ENCODE measurements at places on chromosomes 4 and X.

- no peak for DNase-seq
These were observed 499.1 kb upstream of the SLIT2 start for GRCh38 chr4:19752599-19752998.

DNA sequence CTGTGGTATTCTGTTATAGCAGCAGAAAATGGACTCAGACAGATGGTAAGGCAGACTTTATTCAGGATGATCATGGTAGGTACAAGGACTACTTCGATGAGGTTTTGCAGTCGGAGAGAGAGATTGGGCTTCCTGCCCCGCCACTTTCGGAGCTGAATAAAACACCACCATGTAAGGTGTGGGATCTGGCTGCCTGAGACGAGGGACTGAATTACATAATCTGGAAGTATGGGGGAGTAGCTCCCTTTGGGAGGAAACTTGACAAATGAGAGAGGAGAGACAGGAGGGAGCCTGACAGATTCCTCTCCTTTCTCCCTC lies 255.5 kb upstream of the GATB start:
- DNase-seq = no peak

DNA sequence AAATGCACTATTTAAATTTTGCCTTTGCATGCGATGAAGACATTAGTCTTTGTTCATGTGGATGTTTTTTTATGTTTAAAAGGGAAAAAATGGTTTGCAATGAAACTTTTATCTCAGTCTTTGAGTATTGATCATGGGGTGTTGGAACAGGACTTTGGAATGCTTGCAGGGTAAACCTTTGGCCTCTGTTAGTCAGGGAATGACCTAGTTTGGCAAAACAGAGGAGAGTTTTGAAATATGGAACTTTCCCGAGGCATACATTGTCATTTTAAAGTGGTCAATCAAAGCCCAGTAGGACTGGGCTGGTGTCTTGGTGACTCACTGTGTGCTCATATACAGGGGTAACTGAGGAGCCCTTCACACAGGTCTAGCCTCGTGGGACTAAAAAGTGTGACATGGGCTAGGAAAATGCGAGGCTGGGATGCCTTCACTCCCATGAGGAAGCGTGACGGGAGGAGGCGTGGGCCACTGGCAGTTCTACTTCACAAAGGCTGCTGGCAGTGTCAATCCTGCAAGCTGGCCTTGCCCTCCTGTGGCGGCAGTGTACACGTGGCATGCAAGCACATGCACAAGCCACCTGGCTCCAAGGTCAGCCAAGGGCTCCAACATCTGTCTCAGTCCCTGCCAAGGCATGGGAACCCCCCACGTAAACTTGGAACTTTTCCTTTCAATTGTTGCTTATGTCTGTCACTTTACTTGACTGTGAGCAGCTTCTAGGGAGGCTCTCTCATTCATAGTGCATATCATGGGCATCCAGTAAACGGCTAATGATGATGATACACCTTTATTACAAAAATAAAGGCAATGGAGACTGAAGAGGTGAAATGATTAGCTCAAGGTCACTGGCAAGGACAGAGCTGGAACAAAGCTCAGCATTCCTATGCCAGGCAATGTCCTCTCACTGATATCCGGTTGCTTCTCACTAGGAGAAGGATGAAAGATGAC lies 5.2 kb upstream of the F11 start:
- no peak for DNase-seq

DNA sequence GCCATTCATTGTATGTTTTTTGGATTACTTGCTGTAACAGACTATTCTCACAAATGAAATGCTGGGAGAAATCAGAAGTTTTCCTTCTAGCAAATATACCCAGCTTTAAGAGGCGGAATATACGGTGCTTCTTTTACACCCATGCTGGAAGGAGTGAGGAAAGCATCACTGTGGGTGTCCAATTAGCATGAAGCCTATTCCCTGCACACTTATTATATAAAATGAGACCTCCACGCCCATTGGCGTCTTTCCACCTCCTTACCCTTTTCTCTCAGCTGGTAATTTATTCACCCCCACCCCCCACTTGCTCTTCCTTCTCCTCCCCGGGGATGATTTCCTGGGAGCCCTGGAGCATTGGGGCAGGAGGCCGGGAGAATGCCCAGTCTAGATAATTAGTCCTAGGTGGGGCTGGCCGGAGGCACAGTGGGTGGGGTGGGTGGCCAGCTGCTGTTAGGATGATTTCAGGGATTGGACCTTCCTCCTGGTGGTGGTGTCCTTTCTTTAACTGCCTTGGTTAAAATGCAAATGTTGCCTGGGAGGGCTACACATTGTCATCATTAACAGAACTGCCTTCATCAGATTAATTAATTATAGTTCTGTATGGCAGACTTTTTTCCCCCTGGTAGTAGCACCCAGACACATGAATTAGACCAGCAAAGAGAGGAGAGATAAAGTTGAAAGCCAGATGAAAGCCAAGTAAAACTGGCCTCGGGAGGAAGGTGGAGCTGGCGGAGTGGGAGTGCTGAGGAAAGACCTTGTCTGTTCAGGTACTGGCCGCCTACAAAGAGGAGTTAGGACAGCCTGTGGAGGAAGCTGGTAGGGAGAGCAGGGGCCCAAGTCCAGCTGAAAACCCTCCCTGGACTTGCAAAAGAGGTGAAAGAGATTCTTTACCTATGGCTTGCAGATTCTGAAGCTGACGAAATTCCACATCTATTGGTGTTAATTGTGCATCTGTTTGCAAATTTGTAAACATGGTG lies 11.4 kb downstream of the SHROOM2 start:
- DNase-seq = no peak

GRCh38 chr4:87746001-87746400 lies 53.4 kb upstream of the IBSP start:
- DNase-seq = no peak

DNA sequence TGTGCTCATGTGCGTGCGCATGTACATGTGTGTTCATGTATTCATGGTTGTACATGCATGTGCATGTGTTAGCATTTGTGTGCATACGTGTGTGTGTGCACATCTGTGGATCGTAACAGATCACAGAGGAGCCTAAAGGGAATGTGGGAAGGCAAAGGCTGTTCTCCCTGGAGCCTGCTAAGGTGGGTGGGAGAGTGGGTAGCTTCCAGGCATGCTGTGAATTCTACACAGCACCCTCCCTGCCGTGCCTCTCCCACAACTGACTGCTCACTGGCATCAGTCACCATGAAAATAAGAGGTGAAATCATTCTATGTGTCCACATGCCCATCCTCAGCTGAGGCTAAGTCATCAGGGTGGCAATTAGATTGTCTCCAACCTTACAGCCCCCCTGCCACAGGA lies 600.9 kb downstream of the MID1IP1 start:
- DNase-seq = no peak

- DNase-seq = no peak
These were observed 181.0 kb upstream of the KCNIP4 start for GRCh38 chr4:22129454-22130029.

DNA sequence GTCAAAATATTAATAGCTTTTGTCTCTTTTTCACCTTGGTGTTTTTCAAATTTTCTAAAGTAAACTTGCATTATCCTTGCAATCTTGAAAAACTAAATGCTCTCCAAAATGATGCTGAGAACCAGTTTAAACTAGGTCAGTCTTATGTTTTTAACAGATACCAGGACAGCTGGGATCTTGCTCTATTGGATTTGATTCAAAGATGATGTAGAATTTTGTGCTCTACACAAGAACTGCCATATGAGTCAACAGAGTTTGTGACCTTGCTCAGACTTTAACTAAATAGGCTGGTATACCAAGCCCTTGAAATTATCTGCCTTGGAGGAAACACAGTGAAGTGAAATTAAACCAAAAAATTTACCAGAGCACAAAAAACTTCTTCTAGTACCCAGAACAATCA lies 991.1 kb downstream of the STPG2 start:
- no peak for DNase-seq

GRCh38 chrX:66638591-66639500 lies at the start of gene EDA2R:
TSS of gene EDA2R (minus strand) at chrX:66639078. CDS start at chrX:66616020, 23,058 bp downstream.
- no peak for DNase-seq

- DNase-seq = no peak
These were observed 5.0 kb downstream of the ARFIP1 start for GRCh38 chr4:152784490-152785350.

DNA sequence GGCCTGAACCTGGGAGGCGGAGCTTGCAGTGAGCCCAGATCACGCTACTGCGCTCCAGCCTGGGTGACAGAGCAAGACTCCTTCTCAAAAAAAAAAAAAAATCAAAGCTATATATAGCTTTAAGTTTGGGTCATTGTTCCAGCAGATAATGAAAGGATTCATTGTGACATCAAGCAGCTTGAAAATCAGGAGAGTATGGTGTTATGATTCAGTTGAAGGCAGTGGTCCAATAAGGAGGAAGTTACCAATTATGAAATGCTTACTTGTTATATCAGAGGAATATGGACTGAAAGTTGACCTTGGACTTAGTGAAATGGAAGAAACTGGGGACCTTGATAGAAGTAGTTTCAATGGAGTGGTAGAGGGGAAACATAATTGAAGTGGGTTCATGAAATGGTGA lies 140.4 kb upstream of the MAD2L1 start:
- no peak for DNase-seq

- DNase-seq = no peak
These were observed 50.6 kb upstream of the PHOX2B start for GRCh38 chr4:41799126-41799525.

DNA sequence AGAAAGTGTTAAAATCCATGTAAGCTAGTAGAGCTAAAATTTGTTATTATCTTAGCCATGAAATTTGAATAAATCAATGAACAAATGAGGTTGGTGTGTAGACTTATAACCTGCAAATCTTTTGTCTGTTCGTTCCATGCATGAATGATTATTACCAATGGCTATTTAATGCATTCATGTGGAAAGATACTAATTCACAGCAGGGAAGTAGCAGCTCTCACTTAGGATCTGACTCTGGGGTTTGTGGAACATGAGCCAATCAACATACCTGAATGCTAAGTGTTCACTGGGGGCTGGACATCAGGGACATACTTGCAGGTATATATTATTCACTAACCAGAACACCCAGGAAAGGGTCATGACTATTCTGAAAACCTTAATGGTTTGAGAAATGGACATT lies 444.1 kb downstream of the STIM2 start:
- DNase-seq = no peak
